GM23338 (cell line): ENCODE measurements at places on chromosomes 12 and 14. TPM values are rescaled to one million over a fixed set of nuclear protein-coding genes. Genes with fewer than 3 reads are reported as not detected.

The SPX gene
- 0.16 and 1.3 TPM in 2 replicates for total RNA-seq

The CCDC38 gene
- not detected in 2 replicates for total RNA-seq

GRCh38 chr12:44076871-44077270 lies 241.0 kb downstream of the TMEM117 start:
- no peaks in the 10 kb centered on the region for H3K4me1 ChIP-seq
- no peaks in the 10 kb centered on the region for H3K36me3 ChIP-seq
- H3K4me3 ChIP-seq = no peak overlapping the region
- no peak for DNase-seq
- no peaks in the 10 kb centered on the region for H3K27me3 ChIP-seq

The HELB gene
- 11.9 and 18.2 TPM in 2 replicates for total RNA-seq

GRCh38 chr14:58298477-58299400 lies at the start of gene ARID4A:
Gene ARID4A (plus strand): TSS chr14:58298555. CDS start chr14:58299855, 1,300 bp downstream.
- no peaks in the 10 kb centered on the region for H3K27me3 ChIP-seq
- H3K27ac ChIP-seq = peak within 1 kb of the TSS; percentile 90
- peak within 1 kb of the TSS; percentile 84 for H3K4me3 ChIP-seq

- H3K4me1 ChIP-seq = peaks cover 25% of the 10 kb centered on the region
- H3K27ac ChIP-seq = no peak overlapping the region
- H3K36me3 ChIP-seq = peaks cover 6% of the 10 kb centered on the region; the same call in 1 of the 2 replicates
- H3K27me3 ChIP-seq = peaks cover 22% of the 10 kb centered on the region
Measured at GRCh38 chr14:75429562-75429961, 1.7 kb downstream of the JDP2 start.

DNA sequence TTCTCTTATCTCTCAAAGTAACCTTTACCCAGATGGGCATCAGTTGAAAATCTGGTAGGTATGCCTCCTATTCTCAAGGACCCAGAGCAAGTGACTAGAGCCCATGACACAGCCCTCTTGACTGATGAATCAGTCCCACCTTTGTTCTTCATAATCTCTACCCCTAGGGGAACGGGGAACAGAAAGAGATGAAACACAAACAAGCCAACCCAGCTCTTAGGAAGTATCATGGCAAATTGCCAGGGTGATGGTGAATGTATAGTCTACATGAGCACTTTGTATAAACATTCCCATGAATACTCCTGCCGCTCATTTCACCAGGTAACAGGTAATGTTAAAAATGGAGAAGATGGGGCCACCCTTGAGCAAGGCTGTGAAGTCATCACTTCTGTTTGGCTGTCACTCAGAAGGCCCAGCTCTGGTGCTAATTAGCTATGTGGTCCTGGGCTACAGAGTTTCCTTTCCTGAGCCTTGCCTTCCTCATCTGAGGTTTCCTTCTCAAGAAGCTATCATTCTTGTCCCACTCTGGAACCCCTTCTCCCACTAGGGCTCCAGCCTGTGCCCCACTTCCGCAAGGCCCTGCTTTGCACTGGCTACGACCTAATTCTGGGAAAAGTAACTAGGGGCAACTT lies 161.7 kb downstream of the ANO2 start:
- H3K4me3 ChIP-seq = no peak overlapping the region
- H3K4me1 ChIP-seq = no peaks in the 10 kb centered on the region
- no peaks in the 10 kb centered on the region for H3K36me3 ChIP-seq
- H3K27ac ChIP-seq = no peak overlapping the region

DNA sequence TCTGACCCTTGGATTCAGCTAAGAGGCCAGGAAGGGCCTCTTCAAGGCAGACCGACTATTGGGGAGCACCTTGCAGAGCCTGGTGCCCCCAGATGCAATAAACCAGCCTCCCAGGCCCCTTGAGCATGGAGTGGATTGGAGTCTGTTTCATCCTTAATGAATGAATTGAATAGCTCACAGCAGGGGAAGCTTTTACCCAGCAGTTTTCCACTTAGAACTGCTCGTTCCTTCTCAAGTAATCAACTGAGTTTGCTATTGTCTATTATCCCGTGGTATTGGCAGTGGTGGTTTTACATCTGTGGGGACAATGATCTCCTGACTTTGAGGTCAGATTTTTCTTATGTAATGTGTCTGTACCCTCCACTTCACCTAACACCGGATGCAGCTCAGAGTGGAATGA lies 197.6 kb downstream of the AACS start:
- H3K4me3 ChIP-seq = no peak overlapping the region
- H3K36me3 ChIP-seq = no peaks in the 10 kb centered on the region
- no peak overlapping the region for H3K27ac ChIP-seq
- no peak for DNase-seq
- H3K27me3 ChIP-seq = no peaks in the 10 kb centered on the region

DNA sequence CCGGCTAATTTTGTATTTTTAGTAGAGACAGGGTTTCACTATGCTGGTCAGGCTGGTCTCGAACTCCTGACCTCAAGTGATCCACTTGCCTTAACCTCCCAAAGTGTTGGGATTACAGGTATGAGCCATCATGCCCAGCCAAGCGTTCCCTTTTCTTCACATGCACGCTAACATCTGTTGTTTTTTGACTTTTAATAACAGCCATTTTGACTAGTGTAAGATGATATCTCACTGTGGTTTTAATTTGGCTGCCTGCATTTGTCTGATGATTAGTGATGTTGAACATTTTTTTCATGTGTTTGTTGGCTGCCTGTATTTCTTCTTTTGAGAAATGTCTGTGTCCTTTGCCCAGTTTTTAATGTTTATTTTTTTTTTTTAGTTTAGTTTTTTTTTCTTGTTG lies 10.2 kb upstream of the YARS2 start:
- H3K27ac ChIP-seq = no peak overlapping the region
- no peaks in the 10 kb centered on the region for H3K4me1 ChIP-seq
- H3K4me3 ChIP-seq = no peak overlapping the region
- no peaks in the 10 kb centered on the region for H3K36me3 ChIP-seq
- H3K27me3 ChIP-seq = no peaks in the 10 kb centered on the region

- no peak overlapping the region for H3K27ac ChIP-seq
- no peak for DNase-seq
- H3K4me1 ChIP-seq = peaks cover 1% of the 10 kb centered on the region; the same call in 1 of the 2 replicates
- H3K4me3 ChIP-seq = no peak overlapping the region
- H3K27me3 ChIP-seq = no peaks in the 10 kb centered on the region
Measured at GRCh38 chr12:26798023-26798422, 35.0 kb downstream of the ITPR2 start.

DNA sequence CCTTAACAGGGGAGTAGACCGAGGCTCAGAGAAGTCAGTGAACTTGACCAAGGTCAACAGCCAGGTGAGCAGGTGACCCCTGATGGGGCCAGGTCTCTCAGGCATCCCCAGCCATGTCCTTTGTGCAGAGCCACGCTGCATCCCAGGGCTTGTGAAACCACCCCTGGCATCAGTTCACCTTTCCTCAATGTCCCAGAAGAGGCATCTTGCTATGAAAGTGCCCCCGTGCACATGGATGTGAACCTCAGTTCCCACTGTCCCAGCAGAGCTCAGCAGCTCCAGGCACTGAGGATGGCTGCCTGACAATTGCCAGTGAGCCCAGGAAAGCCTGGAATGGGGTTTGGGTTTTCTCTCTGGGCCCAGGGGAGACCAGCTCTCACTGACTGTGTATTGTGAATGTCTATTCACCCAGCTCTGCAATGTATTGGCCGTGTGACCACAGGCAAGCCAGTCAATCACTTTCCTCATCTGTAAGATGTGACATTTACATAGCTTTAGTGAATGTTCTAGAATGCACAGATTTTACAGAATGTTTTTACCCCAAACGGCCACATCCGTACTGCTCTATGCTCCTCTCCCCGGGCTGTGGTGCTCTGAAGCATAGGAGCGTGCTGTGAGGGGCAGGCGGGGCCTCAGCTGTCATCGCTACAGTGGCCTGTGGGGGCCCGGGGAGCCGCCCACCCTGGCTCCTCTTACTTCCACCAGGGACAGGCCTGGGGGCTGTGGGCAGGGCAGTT lies 4.9 kb downstream of the CACNA2D4 start:
- H3K27me3 ChIP-seq = no peaks in the 10 kb centered on the region
- no peaks in the 10 kb centered on the region for H3K36me3 ChIP-seq
- DNase-seq = no peak
- H3K27ac ChIP-seq = no peak overlapping the region
- no peak overlapping the region for H3K4me3 ChIP-seq
- no peaks in the 10 kb centered on the region for H3K4me1 ChIP-seq

DNA sequence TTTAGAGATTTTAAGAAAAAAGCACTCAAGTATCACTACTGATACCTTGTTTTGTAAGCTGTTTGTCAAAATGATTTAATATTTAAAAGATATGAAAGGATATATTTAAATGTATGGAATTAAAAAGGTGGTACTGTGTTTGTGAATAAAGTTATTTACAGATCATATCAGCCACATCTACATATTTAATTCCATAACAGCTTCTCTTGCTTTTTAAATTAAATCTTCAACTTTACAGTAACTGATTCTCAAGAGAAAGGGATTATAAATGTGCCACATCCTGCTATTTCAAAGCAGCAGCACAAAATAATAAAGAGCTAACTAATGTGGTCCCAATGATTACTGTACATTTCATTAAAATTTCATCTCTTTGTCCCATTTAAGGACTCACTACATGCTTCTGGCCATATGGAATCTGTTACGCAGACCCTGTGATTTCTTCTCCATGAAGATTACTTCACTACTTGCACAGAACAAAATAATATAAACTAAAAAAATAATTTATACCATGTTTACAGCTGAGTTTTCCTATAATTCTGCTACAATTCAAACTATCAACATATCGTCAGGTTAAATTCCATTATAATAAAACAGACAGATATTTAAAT lies 117.8 kb downstream of the MED13L start:
- peaks cover 62% of the 10 kb centered on the region for H3K4me1 ChIP-seq
- no peak overlapping the region for H3K27ac ChIP-seq
- DNase-seq = no peak
- H3K27me3 ChIP-seq = no peaks in the 10 kb centered on the region
- no peak overlapping the region for H3K4me3 ChIP-seq

- H3K36me3 ChIP-seq = no peaks in the 10 kb centered on the region
- H3K27me3 ChIP-seq = no peaks in the 10 kb centered on the region
- H3K4me3 ChIP-seq = no peak overlapping the region
- peaks cover 12% of the 10 kb centered on the region; the same call in 1 of the 2 replicates for H3K4me1 ChIP-seq
Measured at GRCh38 chr14:74634964-74635363, 22.9 kb upstream of the LTBP2 start.

The SIX6 gene
- not detected in 2 replicates for total RNA-seq

GRCh38 chr12:118960865-118961264 lies 20.5 kb upstream of the SRRM4 start:
- no peak overlapping the region for H3K4me3 ChIP-seq
- DNase-seq = peak; percentile 6
- no peaks in the 10 kb centered on the region for H3K27me3 ChIP-seq
- peaks cover 10% of the 10 kb centered on the region; the same call in 1 of the 2 replicates for H3K4me1 ChIP-seq
- no peak overlapping the region for H3K27ac ChIP-seq

The KCNMB4 gene
- 14.7 and 18.0 TPM in 2 replicates for total RNA-seq

DNA sequence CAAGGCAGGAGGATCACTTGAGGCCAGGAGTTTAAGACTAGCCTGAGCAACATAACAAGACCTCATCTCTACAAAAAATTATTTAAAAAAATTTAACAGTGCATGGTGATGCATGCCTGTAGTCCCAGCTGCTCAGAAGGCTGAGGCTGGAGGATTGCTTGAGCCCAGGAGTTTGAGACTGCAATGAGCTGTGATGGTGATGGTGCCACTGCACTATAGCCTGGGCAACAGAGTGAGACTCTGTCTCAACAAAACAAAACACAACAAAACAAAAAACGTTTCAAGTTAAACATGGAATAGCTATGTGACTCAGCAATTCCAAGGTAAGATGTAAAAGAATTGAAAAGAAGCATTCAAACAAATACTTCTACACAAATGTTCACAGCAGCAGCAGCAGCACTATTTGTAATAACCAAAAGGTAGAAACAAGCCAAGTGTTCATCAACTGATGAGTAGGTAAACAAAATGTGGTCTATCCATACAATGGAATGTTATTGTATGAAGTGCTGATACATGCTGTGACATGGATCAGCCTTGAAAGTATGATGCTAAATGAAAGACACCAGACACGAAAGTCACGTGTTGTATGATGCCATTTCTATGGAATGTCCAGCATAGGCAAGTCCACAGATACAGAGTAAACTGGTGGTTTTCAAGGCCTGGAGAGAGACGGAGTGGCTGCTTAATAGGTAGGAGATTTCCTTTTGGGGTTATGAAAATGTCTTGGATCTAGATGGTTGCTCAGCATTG lies 31.4 kb downstream of the CFAP251 start:
- H3K27ac ChIP-seq = no peak overlapping the region
- H3K27me3 ChIP-seq = no peaks in the 10 kb centered on the region
- no peaks in the 10 kb centered on the region for H3K36me3 ChIP-seq

The CNPY2 gene
- total RNA-seq = 107 and 119 TPM in 2 replicates

DNA sequence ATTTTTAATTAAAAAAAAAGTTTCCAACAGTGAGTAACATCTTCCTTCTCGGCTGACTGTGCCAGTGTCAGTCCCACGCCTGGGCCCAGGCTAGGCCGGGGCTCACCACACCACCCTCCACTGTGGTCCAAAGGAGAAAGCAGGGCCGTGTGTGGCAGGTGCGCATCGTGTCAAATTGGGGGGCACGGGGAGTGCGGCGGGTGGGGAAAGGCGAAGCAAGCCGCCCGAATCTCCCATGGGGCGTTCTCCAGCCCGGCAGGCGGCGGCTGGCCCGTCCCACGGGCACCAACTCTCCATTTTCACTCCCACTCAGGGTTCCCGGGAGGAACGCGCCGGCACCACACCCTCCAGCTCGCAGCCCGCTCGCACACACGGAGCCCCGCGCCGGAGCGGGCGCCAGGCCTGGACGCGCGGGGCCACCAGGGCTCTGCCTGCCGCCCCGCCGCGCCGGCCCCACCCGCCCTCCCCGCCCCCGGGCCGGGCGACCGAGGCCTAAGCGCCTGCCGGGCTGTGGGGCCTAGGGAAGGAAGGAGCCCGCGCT lies 604 bp downstream of the EEA1 start:
- peak overlapping the region; percentile 66 for H3K4me3 ChIP-seq
- no peak for DNase-seq
- peaks cover 6% of the 10 kb centered on the region; the same call in 1 of the 2 replicates for H3K27me3 ChIP-seq
- peaks cover 33% of the 10 kb centered on the region for H3K4me1 ChIP-seq
- H3K27ac ChIP-seq = 0 out of 2 replicates have a peak overlapping the region, but pooled peaks have one; percentile 74
- H3K36me3 ChIP-seq = no peaks in the 10 kb centered on the region

DNA sequence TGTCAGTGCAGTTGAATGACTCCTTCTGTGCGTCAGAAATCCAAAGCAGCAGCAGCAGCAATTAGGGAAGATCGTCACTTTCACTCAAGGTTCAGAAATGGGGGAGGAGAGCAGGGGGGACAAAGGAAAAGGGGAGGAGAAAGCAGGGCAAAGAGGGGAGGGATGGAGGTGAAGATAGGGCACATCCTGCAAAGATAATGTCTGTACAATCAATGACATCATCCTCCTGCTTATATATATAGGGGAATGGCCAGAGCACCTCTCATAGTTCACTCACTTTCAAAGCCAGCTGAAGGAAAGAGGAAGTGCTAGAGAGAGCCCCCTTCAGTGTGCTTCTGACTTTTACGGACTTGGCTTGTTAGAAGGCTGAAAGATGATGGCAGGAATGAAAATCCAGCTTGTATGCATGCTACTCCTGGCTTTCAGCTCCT lies at the start of gene NTS:
Gene NTS, plus strand, starts transcription at position 265 of the 431 bp plus-strand sequence. Its CDS starts 109 bp downstream, at position 374.
- peak; percentile 63 for DNase-seq
- 0 out of 2 replicates have a peak within 1 kb of the TSS, but pooled peaks have one; percentile 12 for H3K27ac ChIP-seq
